ENCODE measurements at places on chromosomes 6 and 20. TPM values are rescaled to one million over a fixed set of nuclear protein-coding genes. Genes with fewer than 3 reads are reported as not detected.

DNA sequence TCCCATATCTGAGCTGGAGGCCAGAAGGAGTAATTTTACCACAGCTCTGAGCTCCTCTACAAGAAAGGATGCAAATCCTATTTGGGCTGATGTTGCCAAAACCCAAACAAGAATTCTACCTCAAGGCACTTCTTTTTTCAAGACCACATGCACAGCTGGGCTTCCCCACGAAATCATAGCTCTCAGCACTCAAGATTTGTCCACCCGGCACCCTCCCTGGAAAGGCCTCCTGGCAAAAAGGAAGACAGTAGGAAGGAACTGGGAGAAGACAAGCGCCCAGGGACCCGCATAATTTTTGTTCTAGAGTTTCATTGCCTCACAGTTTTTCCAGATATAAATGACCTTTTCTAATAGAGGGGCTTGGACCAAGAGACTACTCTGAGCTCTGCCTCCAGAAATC is 90.5 kb downstream of the BANF2 start:
- no peak for DNase-seq

DNA sequence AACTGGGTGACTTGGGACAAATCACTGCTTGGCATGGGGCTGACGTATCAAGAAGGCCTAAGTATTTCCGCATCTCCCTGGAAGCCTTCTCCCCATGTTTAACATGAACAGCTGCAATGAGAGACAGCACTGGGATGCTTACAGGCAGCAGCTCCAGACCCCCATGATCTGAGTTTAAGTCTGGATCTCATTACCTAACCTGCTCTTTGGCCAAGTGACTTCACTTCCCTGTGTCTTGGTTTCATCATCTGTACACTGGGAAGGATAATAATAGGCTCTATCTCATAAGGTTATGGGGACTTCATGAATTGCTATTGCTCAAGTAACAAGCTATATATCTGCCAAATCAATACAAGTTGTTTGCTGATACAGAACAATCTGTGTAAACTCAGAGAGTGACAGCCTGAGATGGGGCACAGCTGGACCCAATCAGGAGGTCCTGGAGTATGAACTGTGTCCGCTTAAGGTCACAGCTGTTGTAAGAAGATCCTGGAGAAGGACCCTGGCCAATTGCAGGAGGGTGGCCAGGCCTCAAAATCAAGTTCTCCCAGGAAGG is 56.0 kb downstream of the TGM2 start:
- DNase-seq, result no peak

Gene FKBP1C
- total RNA-seq, result 0.57 TPM

DNA sequence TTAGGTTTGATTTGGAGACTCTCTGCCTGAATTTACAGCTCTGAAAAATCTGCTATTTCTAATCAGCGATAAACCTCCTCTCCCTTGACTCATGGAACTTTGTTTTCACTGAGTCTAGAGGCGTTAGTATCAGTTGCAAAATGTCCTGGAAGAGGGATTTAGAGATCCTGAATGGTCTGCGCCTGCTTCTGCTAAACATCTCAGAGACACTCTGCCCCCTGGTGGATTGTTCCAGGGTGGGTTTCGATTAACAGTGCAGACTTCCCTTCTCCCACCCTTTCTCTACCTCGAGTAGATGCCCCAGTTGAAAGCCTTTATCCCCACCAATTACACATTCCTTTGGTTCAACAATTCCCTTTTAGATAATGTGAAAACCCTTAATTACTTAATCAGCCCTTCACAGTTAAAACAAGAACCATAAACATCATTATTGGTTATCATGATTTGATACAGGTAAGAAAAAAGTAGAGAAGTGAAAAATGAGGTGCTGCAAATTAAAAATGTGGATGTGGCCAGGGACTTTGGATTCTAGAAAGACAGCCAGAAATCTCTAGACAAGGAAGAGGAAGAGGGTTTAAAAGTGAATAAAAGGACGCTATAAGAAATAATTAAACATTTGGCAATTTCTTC is 5.5 kb downstream of the HTR1B start:
- DNase-seq, result peak; percentile 62

Gene EYS
- total RNA-seq, result not detected
